ENCODE measurements at places on chromosomes 5 and 9. TPM values are rescaled to one million over a fixed set of nuclear protein-coding genes. Genes with fewer than 3 reads are reported as not detected.
A peak's percentile ranks its signal among the peaks of the same experiment; 100 is the strongest.

GRCh38 chr9:33850677-33851076 is 33.7 kb downstream of the UBE2R2 start:
- DNase-seq = no peak

- DNase-seq = no peak
Measured at GRCh38 chr5:16735101-16736060, 118.6 kb upstream of the RETREG1 start.

DNA sequence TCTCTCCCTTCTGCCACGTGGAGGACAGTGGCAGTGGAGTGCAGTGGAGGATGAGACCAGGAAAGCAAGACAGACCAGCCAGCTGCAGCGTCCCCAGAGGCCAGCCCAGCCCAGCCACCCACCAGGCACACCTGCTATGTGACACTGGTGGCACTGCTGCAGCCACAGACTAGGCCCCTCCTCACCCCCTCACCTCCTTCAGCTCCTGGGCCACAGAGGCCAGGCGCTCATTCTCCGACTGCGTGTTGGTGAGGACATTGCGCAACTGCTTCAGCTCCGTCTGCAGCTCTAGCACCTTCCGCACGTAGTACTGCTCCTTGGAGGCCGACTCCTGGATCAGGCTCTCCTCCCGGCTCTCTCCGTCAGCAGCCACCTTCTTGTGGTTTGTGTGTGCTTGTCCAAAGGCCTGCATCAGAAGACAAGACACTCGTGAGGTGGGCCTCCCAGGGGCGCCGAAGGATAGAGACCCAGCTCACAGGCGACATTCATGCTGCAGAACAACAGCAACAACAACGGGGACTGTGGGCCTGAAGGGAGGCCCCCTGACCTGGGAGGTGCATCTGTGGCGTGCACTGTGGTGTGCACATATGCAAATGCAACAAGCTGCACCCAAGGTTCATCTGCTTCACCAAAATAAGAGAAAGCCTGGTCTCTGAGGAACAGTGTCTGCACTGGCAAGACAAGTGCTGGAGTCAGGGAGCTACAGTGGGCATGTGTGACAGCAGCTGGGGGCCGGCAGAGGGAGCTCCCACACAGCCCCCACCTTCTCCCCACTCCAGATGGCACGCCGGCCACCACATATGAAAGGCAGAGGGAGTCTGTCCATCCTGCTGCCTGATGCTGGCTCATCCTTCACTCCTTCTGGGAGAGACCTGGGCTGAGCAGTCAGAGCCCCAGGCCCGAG is 35.5 kb downstream of the BICD2 start:
- DNase-seq = no peak

GRCh38 chr5:82424211-82424610 is 146.1 kb upstream of the RPS23 start:
- no peak for DNase-seq

- DNase-seq = no peak
Measured at GRCh38 chr9:79868567-79869189, 296.9 kb downstream of the TLE4 start.

- no peak for DNase-seq
Measured at GRCh38 chr5:135304352-135305221, 94.4 kb downstream of the MACROH2A1 start.

GRCh38 chr5:62306323-62306895 is 403 bp downstream of the KIF2A start:
- DNase-seq = peak; percentile 64

DNA sequence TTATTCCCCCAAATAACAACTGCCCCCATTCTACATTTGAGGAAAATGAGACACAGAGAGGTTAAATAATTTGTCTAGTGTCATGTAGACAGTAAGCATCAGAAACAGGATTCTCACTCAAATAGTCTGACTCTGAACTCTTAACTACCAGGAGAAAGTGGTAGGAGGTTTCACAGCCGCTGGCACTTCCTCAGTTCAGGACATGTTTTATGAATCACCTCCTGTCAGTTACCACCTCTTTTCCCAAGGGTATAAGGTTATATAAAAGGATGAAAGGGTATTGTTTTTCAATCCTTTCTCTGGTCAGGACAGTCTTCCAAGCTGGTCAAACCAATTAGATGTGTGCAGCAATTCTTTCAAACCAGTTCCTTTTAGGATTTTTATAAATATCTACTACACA is 52.1 kb downstream of the TSSK1B start:
- DNase-seq = no peak

- peak; percentile 51 for DNase-seq
Measured at GRCh38 chr5:1724822-1725602, 74.6 kb downstream of the MRPL36 start.

GRCh38 chr9:72306761-72307160 is 58.2 kb downstream of the ZFAND5 start:
- no peak for DNase-seq

GRCh38 chr9:73022353-73022752 is 69.5 kb upstream of the ALDH1A1 start:
- DNase-seq = no peak

- DNase-seq = no peak
Measured at GRCh38 chr5:15026944-15027343, 155.4 kb upstream of the ANKH start.

DNA sequence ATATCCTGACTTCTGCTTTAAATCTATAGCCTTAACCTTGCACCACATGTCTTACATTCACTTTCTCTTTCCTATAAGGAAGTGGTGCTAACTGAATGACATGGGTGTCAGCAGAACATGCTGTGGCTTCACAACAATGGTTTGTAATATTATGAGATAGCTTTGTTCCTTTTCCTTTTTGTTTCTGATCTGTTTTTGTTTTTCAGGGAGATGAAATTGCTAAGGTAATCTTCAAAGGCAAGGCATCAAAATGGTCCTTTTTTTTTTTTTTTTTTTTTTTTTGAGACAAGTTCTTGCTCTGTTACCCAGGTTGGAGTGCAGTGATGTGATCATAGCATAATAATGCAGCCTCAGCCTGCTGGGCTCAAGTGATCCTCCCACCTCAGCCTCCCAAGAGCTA is 53.6 kb upstream of the RANBP6 start:
- DNase-seq = no peak

- no peak for DNase-seq
Measured at GRCh38 chr5:101969742-101970141, 326.3 kb downstream of the SLCO4C1 start.

GRCh38 chr5:151622367-151623088 is 31.4 kb upstream of the FAT2 start:
- DNase-seq = no peak

Gene IL5
- 7.2 TPM for total RNA-seq

Gene FBP2
- not detected for total RNA-seq

Gene PCDHA13
- total RNA-seq = not detected

Gene C5orf52
- total RNA-seq = not detected

Gene TMEM171
- 1.4 TPM for total RNA-seq

Gene GABRA1
- total RNA-seq = not detected

Gene ANKRD55
- total RNA-seq = 0.28 TPM

Gene GMCL2
- total RNA-seq = not detected

Gene SAXO1
- total RNA-seq = not detected
